Fibroblast of lung (primary cell): ENCODE measurements at places on chromosomes 6 and 20. TPM values are rescaled to one million over a fixed set of nuclear protein-coding genes. Genes with fewer than 3 reads are reported as not detected.

DNA sequence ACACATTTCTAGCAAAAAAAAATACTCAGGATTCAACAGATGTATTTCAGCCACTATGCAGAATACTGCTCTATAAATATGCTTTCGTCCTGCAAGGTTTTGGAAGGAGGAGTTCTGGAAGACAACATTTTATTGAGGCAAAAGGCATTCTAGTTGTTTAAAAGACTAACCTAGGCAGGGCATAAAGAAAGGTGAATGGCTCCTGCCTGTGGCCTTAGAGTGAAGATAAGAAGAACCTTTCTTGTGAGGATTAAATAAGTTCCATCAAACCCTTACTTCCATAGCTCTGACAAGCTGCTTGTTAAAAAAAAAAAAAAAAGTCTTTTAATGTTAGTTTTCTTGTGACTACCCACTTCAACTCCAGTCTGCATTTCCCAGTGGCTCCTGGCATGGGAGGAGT lies 139.8 kb downstream of the ADGRB3 start:
- H3K27me3 ChIP-seq = no peaks in the 10 kb centered on the region
- H3K36me3 ChIP-seq = no peaks in the 10 kb centered on the region
- H3K27ac ChIP-seq = no peak overlapping the region
- H3K4me3 ChIP-seq = no peak overlapping the region
- no peak for DNase-seq

- H3K27ac ChIP-seq = peak overlapping the region; percentile 95
- H3K4me1 ChIP-seq = peaks cover 2% of the 10 kb centered on the region
- peak overlapping the region; percentile 94 for H3K4me3 ChIP-seq
- no peaks in the 10 kb centered on the region for H3K36me3 ChIP-seq
Measured at GRCh38 chr6:26123675-26123946, 36.4 kb downstream of the HFE start.

The RNF182 gene
- 2.5 and 2.6 TPM in 2 replicates for total RNA-seq

DNA sequence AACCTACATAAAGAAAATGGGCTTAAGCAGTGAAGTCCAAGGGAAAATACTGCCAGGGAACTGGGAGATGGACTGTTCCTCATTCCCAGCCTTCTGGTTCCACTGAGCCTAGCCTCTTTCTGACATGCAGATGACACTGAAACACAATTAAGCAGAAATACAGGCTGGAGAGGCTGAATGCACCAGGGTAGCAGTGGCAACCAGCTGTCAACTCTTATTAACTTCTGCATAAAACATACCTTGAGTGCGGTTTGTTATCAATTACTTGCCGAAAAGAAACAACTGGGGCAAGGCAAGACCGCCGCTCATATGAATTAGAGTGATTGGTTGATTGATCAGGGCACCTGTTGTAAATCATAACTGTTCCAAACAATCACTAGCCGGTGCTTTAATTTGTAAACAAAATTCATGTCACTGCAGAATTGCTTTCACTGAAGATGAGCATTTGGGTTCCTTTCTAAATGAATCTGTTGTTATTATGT lies 16.3 kb downstream of the TFAP2B start:
- H3K4me1 ChIP-seq = no peaks in the 10 kb centered on the region
- no peak overlapping the region for H3K27ac ChIP-seq
- H3K36me3 ChIP-seq = no peaks in the 10 kb centered on the region
- no peak overlapping the region for H3K4me3 ChIP-seq
- DNase-seq = no peak
- peaks cover 2% of the 10 kb centered on the region for H3K27me3 ChIP-seq

DNA sequence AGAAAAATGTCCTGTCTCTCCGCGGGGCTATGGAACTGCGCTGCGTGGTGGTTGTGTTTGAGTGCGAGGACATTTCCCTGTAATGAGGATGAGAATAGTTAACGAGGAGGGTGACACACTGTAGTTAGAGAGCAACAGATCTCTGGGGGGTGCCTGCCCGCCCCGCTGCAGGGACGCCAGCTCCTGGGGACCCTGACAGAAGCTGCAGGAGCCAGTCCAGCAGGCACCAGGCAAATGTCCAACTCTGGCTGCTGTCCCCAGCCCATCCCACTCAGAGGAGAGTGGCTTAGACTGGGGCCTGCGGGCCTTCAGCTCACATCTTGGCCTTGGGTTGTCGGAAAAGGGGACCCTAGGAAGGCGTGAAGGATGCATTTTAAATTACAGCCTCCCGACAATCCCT lies 92.9 kb upstream of the FOXP4 start:
- no peak for DNase-seq
- H3K36me3 ChIP-seq = no peaks in the 10 kb centered on the region
- no peak overlapping the region for H3K4me3 ChIP-seq
- peaks cover 3% of the 10 kb centered on the region for H3K4me1 ChIP-seq

DNA sequence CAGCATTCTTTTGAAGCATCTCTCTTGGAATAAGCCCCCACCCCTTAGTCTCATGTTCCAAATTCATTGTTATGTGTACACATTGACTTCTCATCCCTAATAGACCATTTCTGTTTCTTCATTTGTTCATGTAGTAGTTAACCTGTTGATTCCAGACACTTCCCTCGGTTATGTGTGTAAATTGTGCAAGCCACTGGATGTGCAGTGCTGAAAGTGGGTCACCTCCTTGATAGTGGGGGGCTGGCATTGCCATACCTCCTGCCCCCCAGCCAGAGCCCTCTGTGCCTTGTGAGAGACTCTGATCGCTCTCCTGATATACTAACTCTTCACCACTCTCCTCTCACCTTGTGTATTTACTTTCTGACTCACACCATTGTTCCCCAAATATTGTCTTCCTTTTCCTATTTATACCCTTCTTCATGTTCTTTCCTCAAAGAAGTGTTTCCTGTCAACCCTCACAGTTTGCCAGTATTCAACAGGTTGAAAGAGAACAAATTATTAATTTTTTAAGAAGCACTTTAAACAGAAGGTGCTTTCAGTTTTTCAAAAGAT lies 59.0 kb downstream of the HIVEP1 start:
- DNase-seq = no peak
- no peak overlapping the region for H3K27ac ChIP-seq
- H3K4me1 ChIP-seq = no peaks in the 10 kb centered on the region
- no peak overlapping the region for H3K4me3 ChIP-seq

DNA sequence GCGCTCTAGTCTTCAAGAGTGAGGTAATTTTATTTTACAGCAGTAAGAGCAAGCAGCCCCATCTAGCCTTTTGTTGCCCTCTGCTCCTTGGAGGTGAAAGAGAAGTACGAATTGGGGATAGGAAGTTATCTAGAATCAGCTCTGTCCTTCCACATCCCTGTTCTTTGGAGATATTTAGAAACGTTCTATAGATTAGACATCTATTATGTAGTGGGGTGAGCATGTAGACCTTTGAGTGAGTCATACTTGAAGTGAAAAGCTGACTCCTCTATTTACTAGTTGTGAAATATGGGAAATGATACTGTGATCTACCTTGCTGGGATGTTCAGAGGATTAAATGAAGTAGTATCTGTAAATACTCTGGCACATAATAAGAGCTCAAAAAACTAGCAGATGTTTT lies 36.0 kb upstream of the SLC35D3 start:
- H3K27ac ChIP-seq = no peak overlapping the region
- no peak overlapping the region for H3K4me3 ChIP-seq
- H3K36me3 ChIP-seq = no peaks in the 10 kb centered on the region
- H3K27me3 ChIP-seq = no peaks in the 10 kb centered on the region

- H3K27ac ChIP-seq = no peak overlapping the region
- no peak overlapping the region for H3K4me3 ChIP-seq
- no peaks in the 10 kb centered on the region for H3K27me3 ChIP-seq
- no peak for DNase-seq
- H3K36me3 ChIP-seq = no peaks in the 10 kb centered on the region
Measured at GRCh38 chr6:20202324-20202658, 10.0 kb downstream of the MBOAT1 start.

- peaks cover 3% of the 10 kb centered on the region for H3K4me1 ChIP-seq
- no peak overlapping the region for H3K4me3 ChIP-seq
- no peaks in the 10 kb centered on the region for H3K36me3 ChIP-seq
- H3K27ac ChIP-seq = no peak overlapping the region
Measured at GRCh38 chr6:31915756-31916155, 11.8 kb upstream of the C2 start.

The TMEM14B gene
- 52.1 and 58.3 TPM in 2 replicates for total RNA-seq

DNA sequence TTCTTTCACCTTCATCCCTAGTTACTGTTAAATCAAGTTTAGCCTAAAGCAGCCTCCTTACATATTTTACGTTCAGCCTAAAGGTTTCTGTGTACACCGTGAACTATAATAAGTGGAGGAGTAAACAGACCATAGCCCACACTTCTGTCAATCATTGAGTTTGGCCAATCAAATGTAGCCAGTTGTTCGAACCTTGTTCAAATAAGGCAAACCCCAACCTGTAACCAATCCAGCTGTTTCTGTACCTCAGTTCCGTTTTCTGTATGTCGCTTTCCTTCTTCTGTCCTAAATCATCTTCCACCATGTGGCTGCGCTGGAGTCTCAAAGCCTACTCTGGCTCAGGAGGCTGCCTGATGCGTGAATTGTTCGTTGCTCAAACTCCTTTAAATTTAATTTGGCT lies 1.8 kb upstream of the FBXO30 start:
- H3K4me1 ChIP-seq = peaks cover 3% of the 10 kb centered on the region
- no peak for DNase-seq
- H3K27me3 ChIP-seq = no peaks in the 10 kb centered on the region
- no peak overlapping the region for H3K27ac ChIP-seq

The OR2H2 gene
- total RNA-seq = not detected in 2 replicates

- peaks cover 7% of the 10 kb centered on the region for H3K27me3 ChIP-seq
- DNase-seq = no peak
- H3K4me1 ChIP-seq = no peaks in the 10 kb centered on the region
Measured at GRCh38 chr6:106381881-106382280, 21.4 kb downstream of the CRYBG1 start.

GRCh38 chr20:38131588-38132121 lies 33.4 kb downstream of the TGM2 start:
- peaks cover 16% of the 10 kb centered on the region for H3K36me3 ChIP-seq
- no peak for DNase-seq
- no peak overlapping the region for H3K27ac ChIP-seq
- H3K4me1 ChIP-seq = peaks cover 15% of the 10 kb centered on the region
- H3K27me3 ChIP-seq = no peaks in the 10 kb centered on the region

GRCh38 chr6:152858141-152858540 lies 107.5 kb downstream of the VIP start:
- H3K36me3 ChIP-seq = no peaks in the 10 kb centered on the region
- no peak overlapping the region for H3K4me3 ChIP-seq
- DNase-seq = no peak

The PPIL6 gene
- 5.0 and 8.5 TPM in 2 replicates for total RNA-seq

DNA sequence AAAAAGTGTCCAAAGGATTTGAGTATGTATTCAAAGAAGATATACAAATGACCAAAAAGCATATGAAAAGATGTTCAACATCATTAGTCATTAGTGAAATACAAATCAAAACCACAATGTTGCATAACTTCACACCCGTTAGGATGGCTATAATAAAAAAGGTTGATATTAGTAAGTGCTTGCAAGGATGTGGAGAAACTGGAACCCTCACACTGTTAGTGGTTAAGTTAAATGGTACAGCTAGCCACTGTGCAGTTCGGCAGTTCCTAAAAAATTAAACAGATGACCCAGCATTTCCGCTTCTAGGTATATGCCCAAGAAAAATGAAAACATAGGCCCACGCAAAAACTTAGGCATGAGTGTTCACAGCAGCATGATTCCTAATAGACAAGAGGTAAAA lies 38.6 kb downstream of the IBTK start:
- DNase-seq = no peak
- peaks cover 2% of the 10 kb centered on the region for H3K36me3 ChIP-seq
- H3K4me3 ChIP-seq = no peak overlapping the region
- peaks cover 3% of the 10 kb centered on the region for H3K4me1 ChIP-seq

- no peak overlapping the region for H3K27ac ChIP-seq
- H3K4me1 ChIP-seq = no peaks in the 10 kb centered on the region
- DNase-seq = peak; percentile 11
Measured at GRCh38 chr6:141963543-141964295, 169.0 kb upstream of the GJE1 start.

GRCh38 chr6:32761072-32761471 lies 2.3 kb downstream of the HLA-DQB2 start:
- H3K4me3 ChIP-seq = no peak overlapping the region
- H3K36me3 ChIP-seq = no peaks in the 10 kb centered on the region
- no peak for DNase-seq
- no peak overlapping the region for H3K27ac ChIP-seq
- H3K27me3 ChIP-seq = peaks cover 7% of the 10 kb centered on the region

- no peak overlapping the region for H3K27ac ChIP-seq
- peaks cover 3% of the 10 kb centered on the region for H3K27me3 ChIP-seq
- H3K4me1 ChIP-seq = peaks cover 2% of the 10 kb centered on the region
- H3K4me3 ChIP-seq = no peak overlapping the region
- no peaks in the 10 kb centered on the region for H3K36me3 ChIP-seq
Measured at GRCh38 chr20:62671765-62672164, 29.5 kb downstream of the SLCO4A1 start.

The FAM83D gene
- 15.2 and 21.3 TPM in 2 replicates for total RNA-seq

GRCh38 chr20:6081236-6081635 lies 27.4 kb upstream of the LRRN4 start:
- H3K4me3 ChIP-seq = no peak overlapping the region
- no peaks in the 10 kb centered on the region for H3K27me3 ChIP-seq
- H3K27ac ChIP-seq = no peak overlapping the region
- DNase-seq = peak; percentile 74

GRCh38 chr6:43796903-43797890 lies 27.2 kb downstream of the VEGFA start:
- DNase-seq = no peak
- no peak overlapping the region for H3K4me3 ChIP-seq
- H3K27ac ChIP-seq = no peak overlapping the region
- H3K36me3 ChIP-seq = no peaks in the 10 kb centered on the region

GRCh38 chr6:45651301-45651700 lies 273.6 kb upstream of the SUPT3H start:
- no peaks in the 10 kb centered on the region for H3K36me3 ChIP-seq
- H3K27me3 ChIP-seq = no peaks in the 10 kb centered on the region

The SUMO4 gene
- total RNA-seq = 1.0 and 2.1 TPM in 2 replicates

- H3K4me3 ChIP-seq = no peak overlapping the region
- no peaks in the 10 kb centered on the region for H3K4me1 ChIP-seq
- peaks cover 8% of the 10 kb centered on the region for H3K36me3 ChIP-seq
- no peak overlapping the region for H3K27ac ChIP-seq
- DNase-seq = no peak
- H3K27me3 ChIP-seq = no peaks in the 10 kb centered on the region
Measured at GRCh38 chr20:62288535-62289105, 14.2 kb upstream of the ADRM1 start.

- DNase-seq = no peak
- H3K4me1 ChIP-seq = no peaks in the 10 kb centered on the region
- H3K4me3 ChIP-seq = no peak overlapping the region
Measured at GRCh38 chr6:118168421-118168820, 261.4 kb downstream of the SLC35F1 start.

- H3K4me3 ChIP-seq = no peak overlapping the region
- H3K27ac ChIP-seq = peak overlapping the region; percentile 27
- H3K27me3 ChIP-seq = no peaks in the 10 kb centered on the region
- H3K36me3 ChIP-seq = no peaks in the 10 kb centered on the region
Measured at GRCh38 chr6:137233911-137234863, 15.0 kb upstream of the IFNGR1 start.

The NHSL1 gene
- 10.0 and 10.6 TPM in 2 replicates for total RNA-seq

DNA sequence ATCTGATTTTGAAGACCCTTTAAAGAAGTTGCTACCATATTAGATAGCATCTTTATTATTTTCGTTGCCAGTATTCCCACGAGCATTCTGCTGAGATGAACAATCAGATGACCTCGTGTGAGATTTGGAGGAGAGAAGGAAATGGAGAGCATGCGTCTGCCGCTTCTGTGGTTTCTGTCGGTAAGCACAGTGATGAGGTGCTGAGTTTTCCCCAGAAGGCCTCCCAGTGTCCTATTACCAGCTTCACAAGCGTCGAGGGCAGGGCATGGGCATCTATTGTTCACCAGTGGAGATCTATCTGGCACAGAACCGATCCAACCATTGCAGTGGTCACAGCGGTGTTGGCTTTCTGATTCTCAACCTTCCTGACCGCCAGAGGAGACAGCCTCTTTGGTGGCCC lies 29.4 kb downstream of the TRAF3IP2 start:
- H3K36me3 ChIP-seq = peaks cover 8% of the 10 kb centered on the region
- H3K27me3 ChIP-seq = no peaks in the 10 kb centered on the region
- peak overlapping the region; percentile 20 for H3K27ac ChIP-seq
- peaks cover 22% of the 10 kb centered on the region for H3K4me1 ChIP-seq
